ENCODE measurements at places on chromosomes 1 and 21. TPM values are rescaled to one million over a fixed set of nuclear protein-coding genes. Genes with fewer than 3 reads are reported as not detected.

The KCNQ4 gene
- total RNA-seq: 0.48 TPM

The IL23R gene
- not detected for total RNA-seq

The NHLH1 gene
- total RNA-seq: not detected

The SPATA1 gene
- total RNA-seq: 0.72 TPM

The UBE2U gene
- total RNA-seq: not detected

The AKR1A1 gene
- total RNA-seq: 82.3 TPM

The GJA8 gene
- not detected for total RNA-seq

The C8B gene
- total RNA-seq: not detected

The RNU1-1 gene
- total RNA-seq: under 0.01 TPM

The MSH4 gene
- 0.21 TPM for total RNA-seq

The PPP2R5A gene
- 29.2 TPM for total RNA-seq

The GPR52 gene
- 0.21 TPM for total RNA-seq

The TP53BP2 gene
- 37.8 TPM for total RNA-seq

The SLC45A3 gene
- total RNA-seq: 3.4 TPM

The IL12RB2 gene
- 1.1 TPM for total RNA-seq

The LINGO4 gene
- total RNA-seq: not detected

The DSCAM gene
- total RNA-seq: 0.21 TPM

The OR2AK2 gene
- total RNA-seq: not detected

The TNFRSF4 gene
- not detected for total RNA-seq

The KLF17 gene
- 0.24 TPM for total RNA-seq

The RPTN gene
- total RNA-seq: 0.72 TPM

The BARHL2 gene
- not detected for total RNA-seq

The FCRL6 gene
- total RNA-seq: not detected

The LRRC53 gene
- not detected for total RNA-seq

The CD52 gene
- not detected for total RNA-seq

The MX2 gene
- 0.24 TPM for total RNA-seq

The SAMSN1 gene
- not detected for total RNA-seq
